Right cardiac atrium (tissue), 5 donors: ENCODE measurements at places on chromosomes 5 and 9. TPM values are rescaled to one million over a fixed set of nuclear protein-coding genes. Genes with fewer than 3 reads are reported as not detected.

DNA sequence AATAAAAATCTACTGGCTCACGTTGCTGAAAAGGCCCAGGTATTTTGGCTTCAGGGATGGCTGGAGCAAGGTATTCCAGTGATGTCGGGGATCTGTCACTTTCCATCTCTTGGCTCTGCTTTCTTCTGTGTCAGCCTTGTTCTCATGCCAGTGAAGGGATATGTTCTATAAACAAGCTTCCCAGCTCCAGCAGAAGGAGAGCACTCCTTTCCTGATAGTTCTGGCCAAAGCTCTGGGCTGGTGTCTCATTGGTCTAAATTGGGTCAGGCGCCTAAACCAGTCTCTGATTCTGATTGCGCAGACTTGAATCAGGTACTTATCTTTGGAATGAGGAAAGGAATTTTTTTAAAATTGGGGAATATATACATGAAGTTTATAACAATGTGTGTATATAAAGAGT is 5.1 kb downstream of the SNX30 start:
- DNase-seq = no peak

DNA sequence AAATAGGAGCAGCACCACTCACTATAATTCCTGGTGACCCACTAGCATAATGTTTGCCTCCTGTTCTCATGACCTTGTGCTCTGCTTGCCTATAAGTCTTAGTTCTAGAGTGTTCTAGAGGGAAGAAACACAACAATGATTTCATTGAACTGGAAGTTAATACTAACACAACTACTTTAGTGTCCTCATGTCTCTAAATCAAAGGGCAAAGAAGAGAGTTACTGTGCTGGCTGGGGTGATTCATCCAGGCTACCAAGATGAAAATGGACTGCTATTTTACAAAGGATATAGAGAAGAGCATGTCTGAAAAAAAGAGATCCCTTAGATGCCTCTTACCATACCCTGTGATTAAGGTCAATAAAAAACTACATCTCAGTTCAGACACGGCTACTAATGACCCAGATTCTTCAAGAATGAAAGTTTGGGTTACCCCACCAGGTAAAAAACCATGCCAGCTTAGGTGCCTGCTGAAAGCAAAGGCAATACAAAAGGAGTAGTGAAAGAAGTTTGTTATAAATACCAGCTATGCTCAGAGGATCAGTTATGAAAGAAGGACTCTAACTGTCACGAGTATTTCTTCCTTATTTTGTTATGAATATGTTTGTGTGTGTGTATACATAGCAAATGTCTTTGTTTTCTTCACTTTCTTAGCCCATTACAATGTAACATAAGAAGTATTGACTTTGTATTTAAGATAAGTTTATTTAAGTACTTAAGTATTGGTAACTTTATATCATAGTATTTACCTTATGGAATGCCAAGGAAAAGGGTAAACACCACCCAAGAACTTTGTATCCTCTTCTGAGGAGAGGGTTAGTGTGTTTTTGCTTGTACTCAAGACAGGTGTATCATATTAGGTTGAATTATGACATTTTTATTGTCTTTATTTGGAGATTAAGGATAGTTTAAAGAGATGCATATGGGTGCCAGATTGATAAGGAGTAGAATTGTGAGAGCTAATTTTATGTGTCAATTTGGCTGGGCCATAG is 314.1 kb upstream of the PTGER4 start:
- DNase-seq = no peak

DNA sequence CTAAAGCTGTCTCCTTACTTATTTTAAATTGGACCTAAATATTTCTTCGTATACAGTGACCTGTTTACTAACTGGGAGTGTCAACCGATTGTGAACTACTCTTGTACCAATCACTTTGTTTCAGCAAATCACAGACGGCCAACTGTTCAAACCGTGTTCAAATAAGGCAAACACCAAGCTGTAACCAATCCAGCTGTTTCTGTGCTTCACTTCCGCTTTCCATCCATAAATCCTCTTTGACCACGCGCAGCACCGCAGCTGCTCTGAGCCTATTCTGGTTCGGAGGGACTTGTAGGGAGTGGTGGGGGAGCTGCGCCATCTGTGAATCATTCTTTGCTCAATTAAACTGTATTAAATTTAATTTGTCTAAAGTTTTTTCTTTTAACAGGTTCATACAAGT is 4.8 kb upstream of the FAM240B start:
- DNase-seq = no peak

DNA sequence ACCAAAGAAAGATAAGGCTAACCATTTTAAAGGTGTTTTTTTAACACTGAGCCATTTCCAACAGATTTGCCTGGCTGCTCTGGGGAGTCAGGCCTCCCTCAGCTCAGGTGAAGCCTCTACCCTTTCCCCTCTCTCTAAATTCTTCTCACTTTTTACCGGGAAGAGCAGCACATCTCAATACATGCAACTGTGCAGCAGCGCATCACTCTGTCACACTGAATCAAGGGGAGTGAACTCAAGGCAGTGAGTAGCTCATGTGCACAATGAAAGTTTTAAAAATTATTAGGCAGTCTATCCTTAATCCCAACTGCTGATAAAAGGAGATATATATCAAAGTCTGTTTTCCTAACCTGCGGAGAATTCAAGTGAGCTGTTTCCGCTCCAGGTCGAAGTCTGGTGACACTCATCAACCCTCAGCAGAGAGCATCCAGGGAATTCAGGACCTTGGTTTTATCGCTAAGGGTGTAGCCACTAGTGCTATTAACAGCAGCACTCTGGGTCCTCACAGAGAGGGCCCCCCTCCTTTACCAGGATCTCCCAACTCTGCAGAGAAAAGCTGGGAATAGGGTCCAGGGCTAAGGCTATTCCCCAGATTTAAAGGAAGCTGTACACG is 1.0 kb downstream of the CEMIP2 start:
- no peak for DNase-seq

DNA sequence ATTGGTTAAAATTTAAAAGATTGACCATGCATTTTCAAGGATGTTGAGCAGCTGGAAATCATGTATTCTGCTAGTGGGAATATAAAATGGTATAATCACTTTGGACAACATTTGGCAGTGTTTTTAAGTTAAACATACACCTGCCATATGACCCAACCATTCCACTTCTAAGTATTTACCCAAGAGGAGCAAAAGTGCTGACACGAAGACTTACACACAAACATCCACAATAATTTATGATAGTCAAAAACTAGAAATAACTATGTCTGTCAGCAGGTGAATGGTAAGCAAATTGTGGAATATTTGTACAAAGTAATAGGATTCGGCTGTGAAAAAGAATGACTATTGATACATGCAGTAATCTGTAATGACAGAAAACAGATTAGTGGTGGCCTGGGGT is 30.7 kb upstream of the SRP19 start:
- no peak for DNase-seq

DNA sequence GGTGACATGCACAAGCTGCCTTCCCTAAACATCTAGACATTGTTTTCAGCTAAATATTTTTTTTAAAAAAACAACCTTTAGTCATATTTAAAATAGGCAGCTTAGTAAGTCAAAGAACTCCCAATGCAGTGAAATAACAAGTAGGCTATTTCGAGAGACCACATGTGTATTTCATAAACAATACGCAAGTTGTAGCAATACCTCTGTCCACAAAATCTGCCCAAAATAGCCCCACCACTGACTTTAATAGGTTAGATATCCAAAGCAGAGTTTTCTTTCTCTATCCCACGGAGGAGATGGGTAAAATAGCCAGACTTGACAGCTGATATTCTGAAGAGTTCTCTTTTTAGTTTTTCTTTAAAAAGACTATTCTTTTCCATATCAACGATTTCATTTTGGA is 1.2 kb downstream of the SLC24A2 start:
- no peak for DNase-seq

DNA sequence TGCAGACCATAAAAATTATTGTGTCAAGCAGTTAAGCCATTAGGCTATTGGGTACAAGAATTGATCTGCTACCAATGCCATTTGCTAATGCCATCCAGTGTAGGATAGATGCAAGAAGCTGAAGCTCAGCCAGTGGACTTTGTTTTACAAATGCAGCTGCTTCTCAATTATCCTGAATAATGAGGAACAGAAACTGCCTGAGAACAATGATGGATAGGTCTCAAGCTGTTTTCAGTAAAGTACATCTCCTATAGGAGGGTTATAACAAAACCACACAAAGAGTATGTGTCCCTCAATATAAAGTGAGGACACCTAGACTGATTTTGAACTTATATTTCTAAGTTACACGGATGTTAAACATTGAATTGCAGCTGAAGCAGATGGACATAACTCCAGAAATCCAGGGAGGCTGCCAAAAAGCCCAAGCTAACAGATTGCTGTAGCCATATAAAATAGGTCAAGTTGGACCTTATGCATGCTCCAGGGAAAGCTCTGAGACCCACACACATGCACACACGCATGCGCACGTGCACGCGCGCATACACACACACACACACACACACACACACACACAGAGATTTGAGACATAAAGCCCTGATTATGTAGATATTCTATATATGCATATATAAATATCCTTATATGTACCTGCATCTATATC is 482.7 kb upstream of the CD180 start:
- no peak for DNase-seq

- peak; percentile 73 for DNase-seq
Measured at GRCh38 chr9:135077497-135078200, 9.8 kb upstream of the OLFM1 start.

DNA sequence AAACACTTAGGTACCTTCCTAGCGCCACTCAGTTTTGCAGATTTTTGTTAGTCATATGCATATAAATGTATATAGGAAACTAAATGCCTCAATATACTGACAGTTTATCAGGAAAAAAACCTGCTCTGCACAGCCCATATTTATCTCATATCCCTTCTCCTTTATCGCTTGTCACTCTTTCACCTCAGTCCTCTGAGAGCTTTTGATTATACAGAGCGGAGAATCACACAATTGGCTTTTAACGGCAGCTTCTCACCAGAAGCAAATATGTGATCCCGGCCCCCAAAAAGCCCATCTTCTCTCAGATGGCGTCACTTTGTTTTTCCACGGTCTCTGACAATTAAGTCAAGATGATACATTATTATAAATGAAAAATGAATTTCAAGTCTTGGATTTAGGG is 362.6 kb downstream of the DNAH5 start:
- no peak for DNase-seq

GRCh38 chr5:116137544-116138378 is 52.9 kb downstream of the COMMD10 start:
- no peak for DNase-seq

GRCh38 chr5:94181895-94182294 is 436.5 kb downstream of the KIAA0825 start:
- DNase-seq = no peak

GRCh38 chr9:13898957-13899356 is 415.0 kb downstream of the NFIB start:
- peak; percentile 16 for DNase-seq

DNA sequence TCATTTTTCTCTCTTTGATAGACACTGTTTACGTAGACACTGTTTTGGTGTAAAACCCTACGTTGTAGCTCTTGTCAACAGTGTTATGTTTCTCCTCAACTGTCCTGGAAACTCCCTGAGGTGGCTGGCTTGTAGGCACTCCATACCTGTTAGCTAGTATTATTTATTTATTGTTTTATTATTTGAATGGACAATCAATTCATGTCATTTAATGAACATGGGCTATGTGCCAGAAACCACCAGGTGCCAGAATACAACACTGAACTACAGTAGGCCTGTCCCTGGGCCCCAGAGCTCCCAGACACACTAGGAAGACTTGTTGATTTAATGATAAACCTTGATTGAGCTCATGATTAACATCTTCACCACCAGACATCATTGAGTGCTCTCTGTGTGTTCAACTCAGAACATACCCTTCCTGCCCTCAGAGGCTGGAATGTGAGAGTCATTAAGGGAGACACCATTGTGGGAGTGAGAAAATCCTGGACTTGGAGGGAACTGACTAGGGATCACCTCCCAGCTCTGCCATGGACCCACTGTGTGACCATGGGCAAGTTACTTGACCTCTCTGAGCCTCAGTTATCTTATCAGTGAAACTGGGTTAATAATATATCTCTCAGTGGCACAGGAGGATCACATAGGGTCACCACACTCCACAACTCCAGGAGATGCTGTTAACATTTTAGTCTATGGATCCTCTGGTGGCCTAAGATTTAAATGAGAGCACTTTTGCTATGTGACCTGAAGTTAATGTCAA is 19.2 kb downstream of the IRF1 start:
- DNase-seq = no peak

DNA sequence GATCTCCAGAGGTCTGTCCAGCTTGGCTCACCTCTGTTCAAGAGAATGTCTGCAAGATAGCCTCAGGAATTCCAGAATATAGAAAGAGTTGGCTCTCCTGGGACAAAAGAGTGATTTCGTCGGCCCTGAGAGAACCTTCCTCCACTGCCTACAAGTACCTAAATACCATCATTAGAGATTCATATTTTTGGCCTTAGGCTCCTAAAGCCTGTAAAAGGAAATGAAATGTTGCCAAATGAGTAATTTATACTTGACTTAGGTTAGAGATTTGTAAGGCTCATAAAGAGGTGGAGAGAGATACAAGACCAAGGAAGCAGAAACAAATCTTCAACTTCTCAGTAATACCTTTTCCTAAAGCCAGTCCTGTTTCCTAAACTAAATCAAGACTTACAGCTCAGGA is 146.2 kb downstream of the CCDC192 start:
- DNase-seq = no peak

- DNase-seq = no peak
Measured at GRCh38 chr5:2164586-2164985, 281.9 kb upstream of the IRX4 start.

GRCh38 chr5:72291601-72292000 is 28.4 kb downstream of the MRPS27 start:
- no peak for DNase-seq

GRCh38 chr5:114448481-114448880 is 86.6 kb downstream of the KCNN2 start:
- no peak for DNase-seq

GRCh38 chr5:147523069-147523468 is 13.2 kb upstream of the DPYSL3 start:
- no peak for DNase-seq

GRCh38 chr9:93134015-93134739 is at the start of gene NINJ1:
Gene NINJ1 (minus strand): TSS chr9:93134251. CDS start chr9:93134217, 34 bp downstream.
- DNase-seq = peak; percentile 90

GRCh38 chr9:123305879-123306278 is 37.5 kb upstream of the STRBP start:
- DNase-seq = no peak

DNA sequence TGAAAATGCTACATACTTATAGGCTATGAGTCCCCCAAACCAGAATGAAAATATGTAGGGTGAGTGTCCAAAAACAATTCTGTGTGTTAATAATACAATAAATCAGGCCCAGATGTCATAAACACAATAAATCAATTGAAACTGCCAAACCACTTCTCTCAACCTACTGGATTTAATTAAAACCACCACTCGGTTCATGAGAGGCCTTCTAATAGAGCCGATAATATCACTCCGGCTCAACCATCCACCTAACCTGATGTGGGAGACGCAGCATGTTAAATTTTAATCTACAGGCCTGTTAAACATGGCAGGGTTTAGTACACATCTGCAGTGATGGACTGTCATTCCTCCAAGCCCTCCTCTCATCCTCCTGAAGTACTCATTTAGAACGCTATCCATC is 734.5 kb upstream of the ZNF608 start:
- DNase-seq = no peak

GRCh38 chr5:133293960-133294359 is 242.1 kb downstream of the HSPA4 start:
- DNase-seq = no peak

CNTNAP3 gene
- 5.5 TPM for polyA plus RNA-seq

MELK gene
- 0.09 TPM for polyA plus RNA-seq

RNF208 gene
- 36.0 TPM for polyA plus RNA-seq

GTF3C4 gene
- 2.6 TPM for polyA plus RNA-seq

FOXD4 gene
- 0.14 TPM for polyA plus RNA-seq

GALT gene
- polyA plus RNA-seq = 57.1 TPM

QRFP gene
- 0.05 TPM for polyA plus RNA-seq

IL4 gene
- not detected for polyA plus RNA-seq

VDAC1 gene
- polyA plus RNA-seq = 393 TPM

PCDHGC5 gene
- 1.4 TPM for polyA plus RNA-seq
